ENCODE measurements at places on chromosomes 11 and 22.

DNA sequence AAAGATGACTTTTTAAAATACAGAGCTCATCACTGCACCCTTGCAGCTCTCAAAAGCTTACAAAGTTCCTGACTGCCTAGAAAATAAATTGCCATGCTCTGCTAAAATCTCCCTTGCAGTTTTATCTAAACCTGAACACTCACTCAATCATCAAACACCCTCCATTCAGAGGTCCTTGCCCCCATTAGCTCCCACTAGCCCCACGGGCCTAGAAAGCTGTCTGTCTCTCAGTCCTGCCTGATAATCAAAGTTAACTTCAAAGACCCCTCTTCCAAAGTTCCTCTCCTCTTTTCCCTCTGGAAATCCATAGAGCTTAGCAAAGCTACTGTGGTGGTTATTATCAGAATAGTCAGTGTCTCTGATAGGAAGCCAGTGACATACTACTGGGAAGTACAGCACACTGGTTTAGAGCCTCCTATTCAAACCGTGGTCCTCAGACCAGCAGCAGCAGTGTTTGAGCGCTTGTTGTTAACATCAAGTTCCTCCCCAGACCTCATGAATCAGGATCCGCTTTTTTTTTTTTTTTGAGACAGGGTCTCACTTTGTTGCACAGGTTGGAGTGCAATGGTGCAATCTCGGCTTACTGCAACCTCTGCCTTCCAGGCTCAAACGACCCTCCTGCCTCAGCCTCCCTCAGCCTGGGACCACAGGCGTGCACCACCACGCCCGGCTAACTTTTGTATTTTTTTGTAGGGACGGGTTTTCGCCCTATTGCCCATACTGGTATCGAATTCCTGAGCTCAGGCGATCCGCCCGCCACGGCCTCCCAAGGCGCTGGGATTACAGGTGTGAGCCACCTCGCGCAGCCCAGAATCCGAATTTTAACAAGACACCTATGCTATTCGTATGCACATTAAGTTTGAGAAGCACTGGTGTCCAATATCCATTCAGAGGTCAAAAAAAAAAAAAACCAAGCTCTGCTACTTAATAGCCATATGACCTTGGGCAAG lies 1.2 kb downstream of the NDUFC2 start:
- no peak for DNase-seq

- no peak for DNase-seq
Measured at GRCh38 chr11:45907911-45908370, 870 bp upstream of the FREY1 start.

- DNase-seq: no peak
Measured at GRCh38 chr11:102971766-102972165, 16.2 kb upstream of the MMP13 start.

DNA sequence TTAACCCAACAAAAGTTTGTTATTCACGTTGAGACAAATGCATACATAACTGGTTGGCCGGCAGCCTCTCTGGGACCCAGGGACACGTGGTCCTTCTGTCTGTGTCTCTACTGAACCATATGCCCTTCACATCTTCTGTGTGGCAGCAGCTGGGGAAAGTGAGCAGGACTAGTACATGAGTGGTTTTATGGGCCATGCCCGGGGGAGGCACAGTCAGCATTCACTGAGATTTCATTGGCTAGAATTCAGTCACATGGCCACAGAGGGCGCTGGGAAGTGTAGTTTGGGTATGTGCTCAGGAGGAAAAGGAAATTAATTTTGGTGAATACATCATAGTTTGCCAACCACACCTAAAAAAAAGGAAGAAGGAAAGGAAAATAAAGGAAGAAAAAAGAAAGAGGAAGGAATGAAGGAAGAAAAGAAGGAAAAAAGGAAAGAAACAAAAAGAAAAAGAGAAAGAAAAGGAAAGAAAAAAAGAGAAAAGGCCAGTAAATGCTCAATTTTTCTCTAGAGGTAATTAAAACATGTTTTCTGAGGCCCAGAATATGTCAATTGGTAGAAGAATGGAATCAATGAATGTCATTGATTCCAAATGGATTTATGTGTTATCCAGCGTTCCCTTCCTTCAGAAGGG lies 55.9 kb upstream of the KIRREL3 start:
- no peak for DNase-seq

DNA sequence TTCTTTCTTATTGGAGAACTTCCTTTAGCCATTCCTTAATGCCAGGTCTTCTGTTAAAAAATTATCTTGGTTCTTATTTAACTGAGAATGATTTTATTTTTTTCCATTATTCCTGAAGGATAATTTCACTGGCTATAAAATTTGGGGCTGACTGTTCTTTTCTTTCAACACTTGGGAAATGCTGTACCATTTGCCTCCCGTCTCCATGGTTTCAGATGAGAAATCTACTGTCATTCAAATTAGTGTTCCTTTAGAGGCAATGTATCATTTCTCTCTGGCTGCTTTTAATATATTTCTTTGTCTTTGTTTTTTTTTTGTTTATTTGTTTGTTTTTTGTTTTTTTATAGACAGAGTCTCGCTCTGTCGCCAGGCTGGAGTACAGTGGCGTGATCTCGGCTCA lies 51.8 kb upstream of the SMTN start:
- no peak for DNase-seq
